HFFc6 (cell line): ENCODE measurements at places on chromosomes 11 and 22. TPM values are rescaled to one million over a fixed set of nuclear protein-coding genes. Genes with fewer than 3 reads are reported as not detected.

- DNase-seq = no peak
Measured at GRCh38 chr11:32485733-32486132, 50.4 kb upstream of the WT1 start.

DNA sequence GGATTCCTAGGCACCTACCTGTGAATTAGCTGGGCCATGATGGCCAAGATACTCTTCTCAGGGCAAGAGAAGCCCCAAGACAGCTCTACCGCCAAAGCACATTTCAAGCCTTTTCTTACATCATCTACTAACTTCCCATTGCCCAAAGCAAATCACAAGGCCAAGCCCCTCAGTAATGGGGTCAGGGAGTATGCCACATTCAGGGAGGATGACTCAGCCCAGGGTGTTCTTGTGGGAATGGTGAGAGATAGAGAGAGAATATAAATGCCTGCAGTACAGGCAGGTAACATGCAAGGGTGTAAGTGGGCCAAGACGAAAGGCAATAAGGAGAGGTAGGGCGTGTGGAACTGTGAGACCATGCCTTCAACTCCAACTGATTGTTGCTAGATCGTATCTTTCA is 162.5 kb upstream of the ISX start:
- no peak for DNase-seq

- DNase-seq = no peak
Measured at GRCh38 chr11:76903325-76903724, 42.6 kb downstream of the ACER3 start.

DNA sequence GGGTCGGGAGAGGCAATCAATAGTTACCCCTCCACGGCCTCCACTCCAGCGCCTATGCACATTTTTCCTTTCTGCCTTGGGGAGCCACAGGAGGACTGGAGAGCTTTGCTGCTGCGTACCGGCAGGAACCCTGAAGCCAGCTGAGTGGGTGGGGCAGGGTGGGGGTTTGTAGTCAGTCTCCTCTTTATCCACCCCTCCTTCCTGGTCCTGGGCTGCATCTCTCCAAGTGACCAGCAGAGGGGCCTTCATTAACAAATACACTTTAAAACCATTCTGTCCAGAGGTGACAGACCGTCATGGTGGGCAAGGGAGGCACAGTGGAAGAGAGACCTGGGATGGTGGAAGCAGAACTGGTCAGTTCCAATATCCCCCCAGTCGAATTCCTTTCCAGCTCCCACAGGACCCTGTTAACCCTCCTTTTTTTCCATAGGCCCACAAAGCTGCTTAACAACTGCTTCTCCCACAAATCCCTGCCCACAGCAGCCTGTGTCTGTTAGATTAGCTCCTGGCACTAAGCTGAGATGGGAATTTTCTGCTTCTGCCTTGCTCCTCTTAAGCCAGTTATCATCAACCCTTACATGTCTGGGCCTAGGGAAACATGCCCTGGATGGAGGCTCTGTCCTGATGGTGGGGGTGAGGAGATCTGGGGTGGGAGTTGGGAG is 3.9 kb upstream of the ABCG4 start:
- DNase-seq = peak; percentile 57

Gene RASD2
- total RNA-seq = not detected in 3 replicates
